ENCODE measurements at places on chromosomes 3 and 15.
A peak's percentile ranks its signal among the peaks of the same experiment; 100 is the strongest.

GRCh38 chr3:144187531-144188210, 216.0 kb downstream of the DIPK2A start:
- DNase-seq, result no peak

DNA sequence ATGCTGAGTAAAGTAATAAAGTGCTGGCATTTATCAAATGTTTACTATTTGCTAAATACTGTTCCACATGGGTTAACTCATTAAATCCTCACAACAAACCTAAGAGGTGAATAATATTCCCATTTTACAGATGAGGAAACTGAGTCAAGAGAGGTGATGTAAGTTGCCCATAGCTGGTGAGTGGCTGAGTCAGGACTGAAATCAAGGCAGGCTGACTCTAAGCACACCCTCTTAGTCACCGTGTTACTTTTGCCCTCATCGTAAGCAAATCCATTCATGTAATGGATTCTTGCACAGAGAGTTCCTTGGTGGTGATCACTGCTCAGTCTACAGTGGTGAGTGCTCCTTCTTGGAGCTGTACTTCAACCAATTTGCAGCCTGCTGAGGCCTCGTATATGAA, 28.9 kb upstream of the PTX3 start:
- DNase-seq, result no peak

- no peak for DNase-seq
Observed at GRCh38 chr3:168459226-168459784, 363.6 kb upstream of the GOLIM4 start.

GRCh38 chr3:129065720-129066073, 5.1 kb downstream of the GP9 start:
- DNase-seq, result no peak

- DNase-seq, result no peak
Observed at GRCh38 chr3:139425745-139426400, 36.4 kb upstream of the COPB2 start.

DNA sequence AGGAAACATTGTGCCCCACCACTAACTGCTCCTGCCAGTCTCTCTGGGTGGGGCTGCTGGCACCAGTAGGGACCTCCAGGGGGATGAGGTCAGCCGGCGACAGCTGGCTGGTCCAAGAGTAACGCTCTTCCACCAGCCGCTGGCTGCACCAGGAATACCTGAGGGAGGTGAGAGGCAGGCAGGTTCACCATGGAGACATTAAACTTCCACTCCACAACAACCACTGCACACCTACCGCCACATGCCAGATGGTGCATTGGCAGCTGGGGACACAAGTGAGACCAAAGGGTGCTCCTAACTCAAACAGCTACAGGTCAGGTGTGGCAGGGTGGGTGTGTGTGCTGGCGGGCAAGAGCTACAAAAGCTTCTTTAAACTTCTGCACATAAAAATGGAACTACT, 4.5 kb downstream of the POLG start:
- DNase-seq, result no peak

DNA sequence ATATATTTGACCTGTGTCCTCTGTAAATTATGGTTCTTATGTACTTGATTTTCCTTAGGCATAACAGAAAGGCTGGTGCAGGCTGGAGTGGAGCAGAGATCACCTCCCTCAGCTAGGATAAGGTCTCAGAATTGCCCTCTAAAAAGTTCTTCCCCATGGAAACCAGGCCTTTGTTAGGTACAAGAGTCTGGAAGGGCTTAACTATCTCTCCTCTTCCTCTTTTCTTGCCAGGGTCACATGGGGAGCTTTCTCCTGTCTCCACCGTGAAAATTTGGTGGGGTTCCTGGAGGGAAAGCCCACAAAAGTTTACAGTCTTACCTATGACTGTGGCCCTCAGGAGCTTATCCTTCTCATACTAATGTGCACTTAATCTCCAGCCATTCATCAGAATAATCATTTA, 633.2 kb downstream of the MCTP2 start:
- no peak for DNase-seq

- peak; percentile 26 for DNase-seq
Observed at GRCh38 chr3:150114873-150115540, 144.3 kb upstream of the PFN2 start.

DNA sequence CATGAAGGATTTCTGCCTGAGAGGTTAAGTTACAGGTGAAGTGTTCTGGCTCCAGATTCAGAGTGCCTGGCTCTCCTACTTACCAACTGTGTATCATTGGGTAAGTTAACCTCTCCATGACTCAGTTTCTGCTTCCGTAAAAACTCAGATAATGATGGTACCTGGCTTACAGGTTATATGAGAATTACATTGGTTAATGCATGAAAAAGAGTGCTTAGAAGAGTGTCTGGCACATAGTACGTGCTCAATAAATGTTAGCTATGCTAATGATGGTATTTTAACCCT, 23.8 kb downstream of the CFAP161 start:
- no peak for DNase-seq

GRCh38 chr3:184040010-184040409, 8.5 kb downstream of the HTR3D start:
- DNase-seq, result peak; percentile 35

GRCh38 chr3:81394651-81395524, 366.6 kb downstream of the GBE1 start:
- DNase-seq, result no peak

DNA sequence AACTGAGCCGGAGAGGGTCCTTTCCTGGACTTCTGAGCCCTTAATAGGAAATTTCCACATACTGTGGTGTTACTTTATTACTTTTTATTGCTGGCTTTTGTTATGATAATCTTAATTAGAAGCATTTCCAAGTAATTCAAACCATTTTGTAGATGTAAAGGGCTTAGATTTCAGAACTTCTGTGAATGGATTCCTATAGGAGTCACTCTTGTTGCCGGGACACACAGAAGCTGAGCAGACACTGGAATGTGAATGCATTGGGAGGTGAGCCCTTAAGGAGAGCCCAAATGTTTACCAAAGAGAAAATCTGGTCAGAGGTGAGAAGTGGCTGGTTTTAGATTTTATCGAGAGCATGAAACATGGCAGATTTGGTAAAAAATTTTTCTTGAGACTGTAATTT, 87.4 kb downstream of the FNDC3B start:
- no peak for DNase-seq

DNA sequence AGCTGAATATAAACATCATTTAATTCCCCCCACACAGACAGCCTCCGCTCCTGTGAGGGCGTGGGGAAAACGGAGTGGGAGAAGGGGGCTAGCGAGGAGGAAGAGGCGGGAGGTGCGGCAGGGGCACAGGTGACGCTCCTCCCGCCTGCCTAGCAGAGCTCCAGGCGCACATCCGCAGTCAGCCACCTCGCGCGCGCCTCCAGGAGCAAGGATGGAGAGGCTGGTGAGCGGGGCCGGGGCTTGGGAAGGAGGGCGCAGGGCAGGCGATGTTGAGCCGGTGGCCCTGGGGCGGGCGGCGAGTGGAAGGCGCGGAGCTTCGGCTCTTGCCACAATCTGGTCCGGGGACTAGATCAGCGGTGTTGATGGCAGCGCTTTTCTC, at the start of gene CD200:
Gene CD200, plus strand, starts transcription at position 155 of the 379 bp plus-strand sequence. Its CDS starts 57 bp downstream, at position 212.
- DNase-seq, result peak; percentile 63

- DNase-seq, result no peak
Observed at GRCh38 chr3:4323246-4324027, 20.3 kb downstream of the SETMAR start.

DNA sequence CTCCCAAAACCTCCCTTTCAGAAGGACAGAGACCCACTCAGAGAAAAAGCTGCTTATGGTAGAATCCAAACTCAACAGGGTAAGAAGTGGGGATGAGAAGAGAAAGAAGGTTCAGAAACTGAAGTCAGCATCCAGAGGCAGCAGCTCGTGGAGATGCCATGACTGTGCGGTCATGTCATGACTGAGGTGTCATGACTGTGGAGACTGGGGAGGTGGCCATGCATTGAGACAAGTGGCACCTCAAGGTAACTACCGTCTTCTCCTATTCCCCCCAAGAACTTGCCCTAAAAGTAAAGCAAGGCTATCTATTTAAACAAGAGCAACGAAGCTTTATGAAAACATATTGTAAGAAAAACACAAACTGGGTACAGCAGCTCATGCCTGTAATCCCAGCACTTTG, 15.1 kb downstream of the CHRNA3 start:
- DNase-seq, result no peak

- DNase-seq, result no peak
Observed at GRCh38 chr15:80502782-80503181, 98.6 kb downstream of the ARNT2 start.

DNA sequence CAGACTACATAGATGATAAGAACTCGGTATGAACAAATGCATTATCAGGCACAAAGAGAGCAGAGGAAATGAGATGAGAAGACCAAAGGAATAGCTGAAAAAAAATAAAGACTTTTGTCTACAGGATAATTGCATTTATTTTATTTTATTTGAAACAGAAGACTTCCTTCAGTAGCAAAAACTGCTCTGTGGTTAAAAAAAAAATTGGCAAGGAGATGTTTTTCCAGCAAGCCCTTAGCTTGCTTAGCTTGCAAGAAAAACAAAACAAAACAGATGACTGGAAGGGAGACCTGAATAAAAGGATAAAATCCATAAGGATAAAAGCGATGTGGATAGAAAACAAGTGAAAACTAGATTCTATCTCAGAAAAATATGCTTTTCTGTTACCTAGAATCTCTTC, 9.1 kb upstream of the PPM1L start:
- no peak for DNase-seq

DNA sequence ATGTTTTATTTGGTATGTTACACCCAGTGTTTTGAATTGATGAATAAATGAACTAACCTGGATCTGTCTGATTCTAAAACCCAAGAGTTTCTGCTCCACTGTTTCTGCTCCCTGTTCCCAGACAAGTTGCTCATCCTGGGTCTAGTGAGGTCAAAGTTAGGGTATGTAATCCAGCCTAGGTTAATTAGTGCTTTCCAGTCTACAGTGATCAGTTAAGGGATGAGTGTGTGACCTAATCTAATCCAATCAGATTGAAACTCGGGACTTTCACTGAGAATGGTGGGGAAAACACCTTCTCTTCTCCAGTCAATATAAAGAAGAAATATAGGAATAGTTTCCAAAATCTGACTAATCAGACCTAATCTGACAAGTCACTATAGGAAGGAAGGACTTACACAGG, 27.8 kb upstream of the RHCG start:
- DNase-seq, result no peak

GRCh38 chr15:100073982-100074381, 267.8 kb downstream of the ADAMTS17 start:
- DNase-seq, result peak; percentile 73

DNA sequence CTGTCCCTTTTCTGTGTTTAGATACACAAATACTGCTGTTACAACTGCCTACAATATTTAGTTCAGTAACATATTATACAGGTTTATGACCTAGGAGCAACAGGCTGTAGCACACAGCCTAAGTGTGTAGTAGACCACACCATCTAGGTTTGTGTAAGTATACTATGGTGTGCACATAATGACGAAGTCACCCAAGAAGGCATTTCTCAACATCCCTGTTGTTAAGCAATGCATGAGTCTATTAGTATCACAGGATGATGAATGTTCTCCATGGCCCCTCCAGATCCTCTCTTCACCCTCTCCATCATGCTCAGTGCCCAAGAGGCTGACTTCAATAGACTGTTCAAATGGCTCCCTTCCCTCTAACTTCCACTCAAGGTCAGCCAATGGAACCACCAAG, 14.6 kb upstream of the SEC62 start:
- no peak for DNase-seq

GRCh38 chr15:100501117-100501516, 27.6 kb downstream of the CERS3 start:
- no peak for DNase-seq

- DNase-seq, result peak; percentile 60
Observed at GRCh38 chr3:15268033-15268631, 62.1 kb downstream of the CAPN7 start.

GRCh38 chr3:45097296-45097883, 48.8 kb downstream of the CDCP1 start:
- no peak for DNase-seq

GRCh38 chr15:58921267-58921790, 12.2 kb downstream of the SLTM start:
- DNase-seq, result no peak

DNA sequence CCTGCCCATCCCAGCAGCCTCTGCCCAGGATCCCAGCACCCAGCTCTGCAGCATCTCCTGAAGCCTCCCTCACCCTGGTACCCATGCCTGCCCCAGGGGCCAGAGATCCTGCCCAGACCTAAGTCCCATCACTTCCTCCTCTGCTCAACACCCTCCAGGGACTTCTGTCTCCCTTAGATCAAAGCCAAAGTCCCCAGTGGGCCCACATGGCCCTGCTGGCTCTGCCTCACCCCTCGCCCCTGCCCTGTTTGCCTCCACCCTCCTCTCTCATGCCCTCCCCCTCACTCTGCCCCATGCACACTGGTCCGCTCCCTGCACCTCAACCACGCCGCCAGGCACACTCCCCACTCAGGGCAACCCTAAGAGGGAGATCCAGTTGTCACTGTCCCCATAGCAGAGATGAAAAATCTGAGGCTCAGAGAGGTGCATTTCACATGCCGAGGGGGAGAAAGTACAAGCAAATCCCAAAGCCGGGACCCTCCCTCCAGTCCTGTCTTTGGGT, 146.5 kb downstream of the NUP210 start:
- DNase-seq, result no peak

- no peak for DNase-seq
Observed at GRCh38 chr3:171807806-171808205, 2.5 kb downstream of the PLD1 start.

DNA sequence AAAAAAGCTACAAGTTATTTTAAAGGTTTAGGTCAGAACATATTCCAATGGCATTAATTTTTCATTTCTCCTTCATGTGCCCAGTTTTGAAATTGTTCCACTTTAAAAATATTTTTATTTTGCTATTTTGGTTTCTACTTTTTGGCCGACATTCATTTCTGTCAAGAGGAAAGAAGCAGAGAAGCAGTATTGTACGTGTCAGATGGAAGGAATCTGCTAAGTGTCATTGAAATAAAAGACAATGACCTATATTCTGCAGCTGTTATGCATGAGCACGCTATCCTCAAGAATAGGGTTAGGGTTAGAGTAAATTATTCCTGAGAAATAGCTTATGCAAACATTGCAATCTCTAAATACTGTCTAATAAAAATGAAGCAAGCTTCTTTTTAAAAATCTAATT, 941.7 kb downstream of the TUSC7 start:
- no peak for DNase-seq

- no peak for DNase-seq
Observed at GRCh38 chr15:89851673-89852341, 37.2 kb upstream of the ANPEP start.

GRCh38 chr15:80783260-80783659, 4.1 kb downstream of the CEMIP start:
- DNase-seq, result no peak

DNA sequence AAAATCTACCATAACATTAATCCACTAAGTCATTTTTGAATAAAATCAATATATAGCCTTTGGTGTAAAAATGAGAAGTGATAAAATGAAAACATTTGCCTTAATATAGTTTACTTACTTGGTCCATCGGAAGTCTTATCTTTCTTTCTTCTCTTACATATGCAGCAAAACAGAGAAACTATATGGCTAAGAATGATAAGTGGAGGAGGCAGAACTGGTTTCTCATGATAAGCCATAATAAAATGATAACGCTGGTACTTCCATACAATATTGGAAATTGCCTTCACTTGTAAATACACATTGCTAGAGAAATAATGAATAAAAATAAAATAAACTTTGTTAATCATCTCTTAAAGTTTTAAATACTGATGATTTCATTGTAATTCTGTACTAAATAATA, 47.8 kb upstream of the USP50 start:
- no peak for DNase-seq

GRCh38 chr15:27805261-27806220, 293.6 kb downstream of the OCA2 start:
- DNase-seq, result no peak

- peak; percentile 22 for DNase-seq
Observed at GRCh38 chr3:64691051-64691450, 3.3 kb upstream of the ADAMTS9 start.
